Posterior vena cava (tissue), 2 donors: ENCODE measurements at places on chromosomes 5 and 9. TPM values are rescaled to one million over a fixed set of nuclear protein-coding genes. Genes with fewer than 3 reads are reported as not detected.

DNA sequence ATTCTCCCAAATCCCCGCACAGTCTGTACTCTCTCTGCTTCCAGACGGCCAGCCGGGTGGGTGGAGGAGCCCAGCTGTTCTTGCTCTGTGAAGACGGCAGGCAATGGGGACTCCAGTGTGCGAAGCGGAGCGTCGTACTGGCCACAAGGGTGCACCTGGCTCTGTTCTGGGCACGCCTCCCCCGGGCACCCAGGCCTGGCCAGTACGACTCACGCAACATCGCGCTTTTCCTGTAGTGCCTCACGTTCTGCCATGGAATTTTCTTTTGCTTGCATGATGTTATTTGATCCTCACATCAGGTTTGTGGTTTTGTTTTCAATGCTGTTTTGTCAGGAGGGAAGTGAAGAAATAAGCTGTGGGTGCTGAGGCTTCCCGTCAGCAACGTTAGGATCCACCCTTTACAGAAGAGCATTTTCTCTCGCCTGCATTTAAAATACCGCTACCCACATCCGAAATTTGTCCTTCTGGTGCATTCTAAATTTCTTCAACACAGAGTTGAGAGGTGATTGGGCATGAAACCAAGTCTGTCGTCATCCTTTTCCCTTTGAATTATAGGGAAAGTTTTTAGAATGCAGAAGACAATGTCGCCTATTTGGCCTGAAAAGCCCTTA is 311.7 kb downstream of the TRIM36 start:
- peak; percentile 81 for DNase-seq

DNA sequence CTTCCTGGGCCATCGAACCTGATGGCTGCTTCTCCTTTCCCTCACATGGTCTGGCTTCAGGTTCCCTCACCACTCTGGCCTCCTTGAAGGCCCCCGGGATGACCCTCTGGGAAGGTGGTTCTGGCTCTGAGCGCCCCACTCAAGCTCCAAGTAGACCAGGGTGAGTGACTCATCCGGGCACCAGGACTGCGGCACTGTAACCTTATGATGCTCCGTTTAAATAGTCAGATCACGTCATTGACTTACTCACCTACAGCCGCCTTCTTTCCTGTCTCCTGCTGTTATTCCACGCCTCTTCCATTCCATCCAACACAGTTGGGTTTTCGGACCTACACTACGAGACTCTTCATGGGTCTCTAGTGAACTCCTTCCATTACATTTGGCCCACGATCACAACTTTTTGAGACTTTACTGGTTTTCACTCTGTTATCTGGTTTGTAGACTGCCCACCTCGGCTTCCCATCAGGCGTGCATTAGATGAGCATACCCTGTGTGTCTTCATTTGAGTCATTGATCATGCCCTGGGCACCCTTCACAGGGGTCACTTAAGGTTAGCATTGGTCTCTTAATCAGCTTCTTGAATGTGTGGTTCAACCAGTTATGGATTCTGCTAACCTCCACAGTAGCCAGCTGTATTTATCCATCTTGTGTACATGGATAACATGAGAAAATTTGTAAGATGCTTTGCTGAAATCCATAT is 138.8 kb upstream of the LMX1B start:
- no peak for DNase-seq

DNA sequence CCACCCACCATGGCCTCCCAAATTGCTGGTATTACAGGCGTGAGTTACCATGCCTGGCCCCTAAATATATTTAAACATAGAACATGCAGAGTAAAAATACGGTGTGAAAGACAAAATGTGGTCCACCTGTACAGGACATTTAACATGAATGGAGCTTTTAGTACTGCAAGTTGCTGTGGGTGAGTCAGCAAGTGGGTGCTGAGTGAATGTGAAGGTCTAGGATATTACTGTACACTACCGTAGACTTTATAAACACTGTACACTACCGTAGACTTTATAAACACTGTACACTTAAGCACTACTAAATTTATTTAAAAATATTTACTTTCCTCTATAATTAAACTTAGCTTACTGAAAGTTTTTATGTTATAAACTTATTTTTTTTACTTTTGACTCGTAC is 317.8 kb downstream of the PRDM9 start:
- DNase-seq: no peak

GRCh38 chr5:53453898-53454718 is 26.3 kb upstream of the FST start:
- no peak for DNase-seq

DNA sequence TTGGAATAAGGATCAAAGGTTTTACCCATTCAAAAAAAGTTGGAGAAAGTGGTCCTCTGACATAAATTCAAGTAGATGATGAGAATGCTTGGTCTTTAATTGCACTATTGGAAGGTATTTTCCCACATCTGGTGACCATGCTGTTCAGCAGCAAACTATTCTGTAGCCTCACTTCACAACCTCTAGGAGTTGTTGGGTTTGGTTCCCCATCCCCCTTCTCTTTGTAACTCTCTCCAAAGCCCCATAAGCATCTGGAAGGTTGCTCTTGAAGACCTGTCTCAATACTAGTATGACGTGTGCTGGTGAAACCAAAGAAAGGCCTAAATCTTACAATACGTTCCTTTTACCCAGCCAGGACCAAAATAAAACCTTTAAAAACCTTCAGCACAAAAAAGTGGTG is 8.5 kb downstream of the RGMB start:
- no peak for DNase-seq

DNA sequence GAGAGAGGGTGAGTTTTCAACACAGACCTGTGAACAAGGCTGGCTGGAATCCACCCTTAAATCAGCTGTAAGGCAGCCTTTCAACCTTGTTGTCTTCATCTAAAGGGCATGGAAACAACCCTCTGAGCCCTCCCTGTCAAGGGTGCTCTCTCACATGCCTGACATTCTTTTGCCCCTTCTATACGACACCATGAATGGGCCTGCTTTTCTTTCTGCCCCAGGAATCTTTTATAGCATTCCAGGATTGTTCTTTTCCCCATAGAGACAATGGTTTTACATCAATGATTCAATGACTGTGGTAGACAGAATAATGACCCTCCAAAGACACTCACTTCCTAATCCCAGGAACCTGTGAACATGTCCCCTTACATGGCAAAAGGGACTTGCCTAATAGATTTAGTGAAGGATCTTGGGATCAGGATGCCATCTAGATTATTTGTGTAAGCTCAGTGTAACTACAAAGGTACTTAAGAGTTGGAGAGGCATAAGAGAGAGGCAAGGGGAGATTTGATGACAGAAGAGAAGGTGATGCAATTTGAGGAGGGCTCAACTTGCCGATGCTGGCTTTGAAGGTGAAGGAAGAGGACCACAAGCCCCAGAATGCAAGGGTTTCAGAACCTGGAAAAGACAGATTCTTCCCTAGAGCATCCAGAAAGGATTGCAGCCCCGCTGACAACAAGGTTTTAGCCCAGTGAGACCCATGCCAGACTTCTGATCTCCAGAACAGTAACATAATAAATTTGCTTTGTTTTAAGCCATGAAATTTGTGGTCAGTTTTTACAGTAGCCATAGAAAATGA is 29.2 kb upstream of the HMHB1 start:
- DNase-seq: no peak

DNA sequence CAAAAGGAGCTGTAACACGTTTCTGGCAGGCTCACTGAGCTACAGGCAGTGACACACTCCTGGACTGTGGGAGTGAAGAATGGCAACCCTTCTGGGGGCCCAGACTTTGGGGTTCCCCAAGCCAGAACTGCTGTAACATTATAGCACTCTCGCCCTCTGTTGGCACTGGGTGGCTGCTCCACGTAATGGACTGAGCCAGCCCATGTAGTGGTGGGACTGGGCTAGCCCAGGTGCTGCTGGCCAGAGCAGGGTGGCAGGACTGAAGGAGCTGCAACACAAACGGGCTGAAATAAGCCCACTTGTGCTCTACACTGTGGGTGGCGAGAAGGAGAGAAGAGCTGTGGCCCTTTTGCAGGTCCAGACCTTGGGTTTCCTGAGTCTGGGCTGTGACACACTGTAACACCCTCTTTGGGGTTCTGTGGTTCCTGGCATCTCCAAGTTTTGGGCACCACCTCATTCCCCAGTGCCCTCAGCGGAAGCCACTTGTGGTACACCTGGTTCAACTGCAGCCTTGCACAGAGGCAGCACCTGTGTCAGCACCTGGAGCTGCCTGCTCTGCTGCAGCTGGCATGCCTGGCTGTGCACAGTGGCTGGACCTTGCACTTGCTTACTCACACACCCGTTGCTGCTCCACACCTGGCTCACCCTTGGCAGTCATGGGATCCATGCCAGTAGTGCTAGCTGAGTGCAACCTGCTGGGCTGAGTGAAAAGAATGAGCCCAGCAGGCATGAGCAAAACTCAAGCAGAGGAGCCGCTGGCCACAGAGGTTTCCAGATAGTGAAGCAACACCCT is 95.0 kb upstream of the PRR16 start:
- DNase-seq: no peak

GRCh38 chr5:32319392-32319791 is 6.7 kb upstream of the MTMR12 start:
- no peak for DNase-seq

DNA sequence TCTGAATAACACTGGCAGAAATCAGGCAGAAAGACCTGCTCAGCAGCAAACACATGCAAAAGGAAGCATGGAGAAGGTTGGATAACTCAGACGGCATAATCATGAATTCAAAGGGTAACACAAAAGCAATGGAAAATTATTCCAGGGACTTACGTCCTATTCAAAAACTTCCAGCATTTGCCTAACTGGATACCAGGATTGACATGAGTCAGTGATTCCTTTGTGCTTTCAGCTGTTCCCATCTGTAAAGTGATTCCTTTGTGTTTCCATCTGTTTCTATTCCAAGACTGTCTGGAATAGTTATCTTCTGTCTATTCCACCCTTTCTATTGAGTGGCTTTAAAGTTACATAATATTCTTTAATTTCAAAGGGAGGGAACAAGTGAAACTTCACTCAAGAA is 1361.7 kb upstream of the CDH9 start:
- DNase-seq: no peak

DNA sequence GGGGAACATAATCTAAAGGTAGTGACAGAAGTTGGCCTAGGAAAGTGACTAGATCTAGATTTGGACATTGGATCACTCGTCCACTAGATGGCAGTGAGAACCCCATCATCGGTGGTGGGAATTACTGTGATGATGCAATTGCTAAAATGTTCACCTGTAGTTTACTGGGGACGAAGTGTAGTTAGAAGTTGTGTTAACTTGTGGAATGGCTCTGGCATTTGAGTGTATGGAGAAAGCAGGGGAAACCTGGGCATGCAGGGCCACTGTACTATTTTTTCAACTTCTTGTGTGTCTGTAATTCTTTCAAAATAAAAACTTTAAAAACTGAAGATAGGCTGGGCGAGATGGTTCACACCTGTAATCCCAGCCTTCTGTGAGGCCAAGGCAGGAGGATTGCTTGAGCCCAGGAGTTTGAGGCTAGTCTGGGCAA is 75.5 kb downstream of the PHAX start:
- no peak for DNase-seq

- DNase-seq: no peak
These were observed 75.6 kb downstream of the DMRT2 start for GRCh38 chr9:1125741-1126140.

- peak; percentile 95 for DNase-seq
These were observed 45.9 kb downstream of the PRRT1B start for GRCh38 chr9:131590907-131591844.

Gene SPINK5
- total RNA-seq: 0.23 TPM

Gene TEK
- 18.0 TPM for total RNA-seq

Gene C9orf50
- total RNA-seq: not detected

Gene GOLM1
- 19.6 TPM for total RNA-seq

Gene FCN2
- not detected for total RNA-seq

Gene KIF20A
- total RNA-seq: 1.1 TPM

Gene ARL14EPL
- total RNA-seq: not detected

Gene GFPT2
- total RNA-seq: 83.3 TPM
